ENCODE measurements at places on chromosomes 16 and 17.

- no peak for DNase-seq
Observed at GRCh38 chr17:57133486-57133885, 48.4 kb downstream of the AKAP1 start.

- DNase-seq: no peak
Observed at GRCh38 chr17:38918916-38919315, 6.5 kb upstream of the LASP1NB start.

DNA sequence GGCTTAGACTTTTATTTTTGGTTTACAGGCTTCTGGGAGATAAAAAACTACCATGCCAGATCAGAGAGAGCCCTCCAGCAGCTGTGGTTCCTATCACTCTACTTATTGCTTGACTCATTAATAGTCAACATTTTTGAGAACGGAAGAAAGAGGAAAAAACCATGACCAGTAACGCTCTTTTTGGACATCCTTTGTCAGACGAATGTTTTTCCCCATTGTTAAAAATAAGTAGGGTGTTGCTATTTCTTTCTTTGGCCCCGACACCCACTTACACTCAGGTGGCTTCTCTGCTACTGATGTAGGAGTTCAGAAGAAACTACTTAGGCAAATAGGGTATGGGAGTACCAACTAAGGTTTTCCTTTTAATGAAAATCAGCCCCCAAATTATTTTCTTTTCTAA lies 27.5 kb downstream of the TVP23A start:
- no peak for DNase-seq

DNA sequence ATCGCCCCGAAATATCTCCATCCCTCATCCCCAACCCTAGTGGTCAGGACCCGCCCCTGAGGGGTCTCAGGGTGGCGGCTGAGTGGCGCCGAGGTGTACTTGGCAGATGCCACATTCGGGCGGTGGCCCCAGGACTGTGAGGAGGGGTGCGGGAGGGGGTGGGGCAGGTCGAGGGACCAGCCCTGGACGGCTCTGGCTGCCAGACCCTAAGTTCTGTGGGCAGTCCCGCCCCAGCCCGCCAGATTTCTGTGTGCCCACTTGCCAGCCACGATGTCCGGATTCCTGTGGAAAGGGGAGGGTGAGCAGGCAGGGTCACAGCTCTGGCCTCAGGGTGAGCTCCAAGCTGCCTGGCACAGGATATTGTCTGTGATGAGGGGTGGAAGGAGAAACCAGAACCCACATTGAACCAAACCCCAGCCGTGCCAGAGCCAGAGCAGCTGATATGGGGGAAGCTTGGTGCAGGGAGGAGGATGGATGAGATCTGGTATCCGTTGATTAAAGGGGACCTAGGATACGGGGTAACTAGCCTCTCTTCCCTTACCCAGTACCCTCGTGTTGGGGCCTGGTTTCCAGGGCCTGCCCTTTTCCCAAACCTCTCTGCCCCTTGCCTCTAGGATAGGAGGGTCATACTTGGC lies 1.1 kb upstream of the CHAD start:
- no peak for DNase-seq

DNA sequence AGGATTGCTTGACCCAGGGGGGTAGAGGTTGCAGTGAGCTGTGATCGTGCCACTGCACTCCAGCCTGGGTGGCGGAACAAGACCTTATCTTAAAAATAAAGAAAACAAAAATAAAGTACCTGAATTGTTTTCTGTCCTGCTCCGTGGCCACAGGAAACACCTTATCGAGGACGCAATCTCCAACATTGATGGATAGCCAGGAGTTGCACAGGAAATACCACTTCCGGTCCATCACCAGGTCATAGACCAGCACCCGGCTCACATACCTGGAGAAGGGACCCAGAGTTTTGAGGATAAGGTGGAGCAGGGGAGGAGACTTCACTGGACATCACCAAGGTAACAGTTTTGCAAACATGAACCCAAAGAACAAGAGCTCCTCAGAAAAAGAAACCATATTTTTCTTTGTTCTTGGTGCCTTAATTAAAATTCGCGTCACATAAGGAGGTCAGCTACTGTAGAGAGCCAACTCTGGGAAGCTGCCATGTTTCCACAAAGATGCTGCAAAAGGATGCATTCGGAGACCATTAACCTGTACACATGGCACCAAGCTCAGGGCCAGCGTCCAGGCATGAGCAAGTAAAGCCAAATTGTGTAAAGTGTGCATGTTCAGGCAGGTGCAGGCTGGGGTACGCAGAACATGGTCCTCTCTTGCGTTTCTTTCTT lies 55.6 kb upstream of the GCSH start:
- no peak for DNase-seq

- no peak for DNase-seq
Observed at GRCh38 chr16:11833951-11834695, 17.2 kb downstream of the RSL1D1 start.

DNA sequence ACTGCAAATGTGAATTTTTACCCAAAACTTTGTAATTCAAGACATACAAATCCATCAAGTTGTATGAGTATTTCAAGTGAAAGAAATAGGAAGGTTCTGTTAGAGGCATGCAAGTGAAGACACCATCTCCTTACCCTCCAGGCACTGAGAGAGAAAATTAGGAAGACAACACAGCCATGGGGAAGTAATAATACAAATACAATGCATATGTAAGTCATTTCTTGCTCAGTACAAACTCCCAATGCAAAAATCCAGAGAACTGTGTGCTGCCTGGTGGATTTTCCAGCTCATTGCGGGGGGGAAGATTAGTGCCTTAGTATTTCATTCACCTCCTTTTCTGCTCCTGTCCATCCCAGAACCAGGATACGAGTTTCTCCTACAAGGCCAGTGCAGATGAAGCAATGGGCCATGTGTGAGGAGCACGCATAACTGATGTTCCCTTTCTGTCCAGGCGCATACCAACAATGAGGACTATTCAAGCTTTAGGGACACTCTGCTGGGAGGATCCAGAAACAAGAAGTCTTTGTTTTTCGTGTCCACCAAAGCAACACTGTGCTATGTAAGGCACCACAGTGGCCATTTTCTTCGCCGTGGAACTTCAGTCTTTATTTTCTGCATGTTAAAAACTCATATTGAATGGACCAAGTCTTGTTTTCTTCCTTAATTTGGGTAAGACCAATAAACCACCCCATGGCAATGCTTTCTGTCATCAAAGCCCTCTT lies 143.7 kb upstream of the RCVRN start:
- no peak for DNase-seq

- no peak for DNase-seq
Observed at GRCh38 chr16:24491731-24492130, 47.6 kb upstream of the RBBP6 start.

- DNase-seq: no peak
Observed at GRCh38 chr17:35103271-35103670, 16.4 kb downstream of the RAD51D start.

DNA sequence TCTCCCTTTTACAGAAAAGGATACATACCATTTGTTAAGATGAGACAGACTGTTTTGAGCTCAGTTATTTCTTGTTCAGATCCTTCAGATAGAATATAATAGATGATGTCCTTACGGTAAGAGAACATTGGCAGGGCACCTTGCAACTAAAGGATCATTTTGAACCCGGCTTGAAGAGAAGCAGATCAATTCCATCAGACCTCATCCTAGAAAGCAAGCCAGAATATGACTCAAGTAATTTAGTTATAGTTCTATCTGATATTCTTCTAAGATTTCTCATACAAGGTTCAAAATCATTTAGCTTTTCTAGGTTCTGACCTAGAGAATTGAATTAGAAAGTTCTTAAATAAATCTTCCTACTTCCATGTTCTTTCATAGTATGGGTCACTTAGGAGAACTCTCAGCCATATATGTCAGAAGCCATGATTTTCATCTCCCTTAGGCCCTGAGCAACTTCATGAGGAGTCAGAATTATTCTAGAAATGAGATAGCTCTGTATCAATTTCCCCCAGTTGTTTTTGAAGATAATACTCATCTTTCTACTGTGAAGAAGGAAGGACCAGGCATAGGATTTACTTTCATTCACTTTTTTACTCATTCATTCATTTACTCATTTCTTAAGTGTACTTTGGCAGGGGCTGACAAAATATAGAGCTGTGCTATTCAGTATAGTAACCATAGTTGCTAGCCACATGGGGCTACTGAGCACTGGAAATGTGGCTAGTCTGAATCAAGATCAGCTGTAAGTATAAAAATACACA lies 2.5 kb upstream of the CMTM1 start:
- DNase-seq: no peak

DNA sequence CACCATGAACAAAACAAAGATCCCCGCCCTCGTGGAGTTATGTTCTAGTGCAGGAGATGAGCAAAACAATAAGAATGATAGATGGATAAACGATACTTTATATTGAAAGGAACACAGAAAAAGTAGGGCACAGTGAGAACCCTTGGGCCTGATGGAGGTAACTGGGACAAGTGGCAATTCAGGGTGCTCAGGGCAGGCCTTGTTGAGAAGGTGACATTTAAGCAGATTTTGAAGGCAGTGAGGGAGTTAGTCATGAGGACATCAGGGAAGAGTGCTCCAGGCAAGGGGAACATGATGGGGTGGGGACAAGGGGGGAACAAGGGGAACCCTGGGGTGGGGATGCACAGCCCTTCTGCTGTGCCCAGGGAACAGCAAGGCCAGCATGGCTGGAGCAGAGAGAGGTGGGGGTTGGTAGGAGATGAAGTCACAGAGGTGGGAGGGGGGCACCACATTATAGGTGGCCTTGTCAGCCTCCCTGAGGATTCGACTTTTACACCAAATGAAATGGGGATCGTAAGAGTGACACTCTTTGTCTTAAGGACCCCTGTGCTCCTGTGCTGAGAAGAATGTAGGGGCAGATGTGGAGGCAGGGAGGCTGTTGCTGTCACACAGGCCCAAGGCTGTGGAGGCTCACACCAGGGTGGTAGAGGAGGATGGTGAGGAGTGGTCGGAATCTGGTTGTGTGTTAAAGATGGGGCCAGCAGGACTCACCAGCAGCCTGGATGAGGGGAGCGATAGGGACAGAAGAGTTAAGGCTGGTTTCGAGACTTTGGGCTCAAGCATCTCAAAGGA lies 9.2 kb upstream of the PRM1 start:
- DNase-seq: no peak

GRCh38 chr17:76329664-76330063 lies 21.6 kb upstream of the QRICH2 start:
- DNase-seq: no peak

DNA sequence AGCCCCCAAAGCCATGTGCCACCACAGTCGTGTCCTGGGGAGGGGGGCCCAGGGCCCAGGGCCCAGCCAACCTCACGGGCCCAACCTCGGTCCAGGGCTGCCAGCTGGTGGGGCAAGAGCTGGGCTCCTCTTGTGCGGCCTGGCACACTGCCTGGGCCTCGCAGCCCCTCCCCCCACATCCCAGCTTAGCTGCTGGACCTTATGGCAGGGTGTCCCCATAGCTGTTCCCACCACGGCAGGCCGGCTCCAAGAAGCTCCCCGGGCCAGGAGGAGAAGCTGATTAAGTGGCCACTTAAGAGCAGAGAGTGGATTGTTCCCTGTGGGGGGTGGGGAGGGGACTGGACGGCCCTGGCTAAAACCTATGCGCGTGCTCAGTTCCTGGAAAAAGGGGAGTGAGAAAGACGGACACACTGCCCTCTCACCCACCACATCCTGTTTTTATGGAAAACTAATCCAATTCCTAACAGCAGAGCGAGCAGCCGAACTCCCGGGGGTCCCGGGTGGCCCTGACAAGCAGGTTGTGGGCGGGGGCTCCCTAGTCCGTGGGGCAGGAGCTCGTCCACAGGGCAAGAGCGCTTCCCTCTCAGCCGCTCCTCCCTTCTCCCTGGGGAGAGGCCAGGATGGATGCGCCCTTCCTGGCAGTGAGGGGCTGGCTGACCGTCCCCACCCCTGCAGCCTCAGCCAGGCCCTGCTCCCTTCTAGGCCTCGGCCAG lies 16.8 kb downstream of the PIEZO1 start:
- DNase-seq: no peak

DNA sequence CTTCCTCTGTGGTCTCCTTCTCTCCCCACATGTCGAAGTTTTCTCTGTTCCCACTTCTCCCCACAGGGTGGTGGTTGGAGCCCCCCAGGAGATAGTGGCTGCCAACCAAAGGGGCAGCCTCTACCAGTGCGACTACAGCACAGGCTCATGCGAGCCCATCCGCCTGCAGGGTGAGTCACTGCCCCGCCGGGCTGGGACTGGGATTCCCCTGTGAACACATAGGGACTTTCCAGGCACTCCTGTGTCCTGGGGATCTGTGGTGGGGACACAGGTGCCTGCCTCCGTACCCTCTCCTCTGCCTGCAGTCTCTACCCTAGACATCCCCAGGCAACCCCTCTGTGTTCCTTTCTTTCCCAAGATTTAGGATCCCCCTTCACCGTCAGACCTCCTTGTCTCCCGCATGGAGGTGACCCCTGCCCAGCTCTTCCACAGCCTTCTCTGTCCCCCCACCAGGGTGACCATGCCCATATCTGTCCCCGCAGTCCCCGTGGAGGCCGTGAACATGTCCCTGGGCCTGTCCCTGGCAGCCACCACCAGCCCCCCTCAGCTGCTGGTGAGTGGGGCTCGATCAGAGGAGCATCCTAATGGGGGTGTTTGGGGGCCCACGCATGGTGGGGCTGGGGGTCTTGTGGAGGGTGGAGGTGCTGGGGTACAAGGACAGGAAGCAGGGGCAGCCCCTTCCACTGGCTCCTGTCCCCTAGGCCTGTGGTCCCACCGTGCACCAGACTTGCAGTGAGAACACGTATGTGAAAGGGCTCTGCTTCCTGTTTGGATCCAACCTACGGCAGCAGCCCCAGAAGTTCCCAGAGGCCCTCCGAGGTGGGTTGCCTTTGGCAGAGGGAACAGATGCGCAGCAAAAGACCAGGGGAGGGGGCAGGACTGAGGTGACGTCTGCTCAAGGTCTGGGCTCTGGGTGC lies 5.8 kb downstream of the ITGAM start:
- peak; percentile 78 for DNase-seq

DNA sequence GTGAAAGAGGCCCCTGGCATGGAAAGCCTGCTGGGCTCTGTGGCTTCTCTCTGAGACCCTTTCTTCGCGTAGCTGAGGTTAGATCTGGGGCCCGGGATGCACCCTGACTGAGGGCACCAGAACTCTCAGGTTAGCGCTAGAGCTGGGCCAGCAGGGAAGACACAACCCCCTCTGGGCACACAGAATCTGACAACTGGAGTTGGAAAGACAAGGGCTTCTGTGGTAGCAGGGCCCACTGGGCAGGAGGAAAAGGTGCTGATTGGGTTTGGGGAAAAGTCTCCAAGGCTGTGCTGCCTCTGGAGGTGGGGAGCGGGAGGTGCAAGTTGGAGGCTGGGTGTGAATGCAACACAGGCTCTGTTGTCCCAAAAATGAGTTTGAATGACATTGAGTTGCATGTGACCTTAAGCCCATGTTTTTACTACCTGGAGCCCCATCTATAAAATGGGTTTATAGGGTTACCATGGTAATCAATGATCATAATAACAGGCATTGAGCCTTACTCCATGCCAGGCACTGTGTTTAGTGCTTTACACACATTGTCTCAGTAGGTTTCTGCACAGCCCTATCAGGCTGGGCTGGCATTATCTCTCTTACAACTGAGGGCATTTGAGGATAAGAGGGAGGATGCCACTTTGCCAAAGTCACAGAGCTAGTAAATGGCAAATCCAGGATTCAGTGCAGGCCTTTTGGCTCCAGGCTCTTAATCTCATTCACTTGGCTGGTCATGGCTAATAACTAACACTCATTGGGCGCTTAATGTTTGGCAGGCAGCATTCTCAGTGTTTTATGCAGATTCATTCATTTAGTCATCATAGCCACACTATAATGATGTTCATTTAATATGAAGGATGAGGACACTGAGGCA lies 9.5 kb upstream of the IGFBP4 start:
- no peak for DNase-seq

Data from activated naive CD4-positive, alpha-beta T cell treated with Interleukin-2 at 50 U/mL for 16 hours (primary cell).